SW 1271 (cell line): ENCODE measurements at places on chromosomes 7 and 10.
A peak's percentile ranks its signal among the peaks of the same experiment; 100 is the strongest.

DNA sequence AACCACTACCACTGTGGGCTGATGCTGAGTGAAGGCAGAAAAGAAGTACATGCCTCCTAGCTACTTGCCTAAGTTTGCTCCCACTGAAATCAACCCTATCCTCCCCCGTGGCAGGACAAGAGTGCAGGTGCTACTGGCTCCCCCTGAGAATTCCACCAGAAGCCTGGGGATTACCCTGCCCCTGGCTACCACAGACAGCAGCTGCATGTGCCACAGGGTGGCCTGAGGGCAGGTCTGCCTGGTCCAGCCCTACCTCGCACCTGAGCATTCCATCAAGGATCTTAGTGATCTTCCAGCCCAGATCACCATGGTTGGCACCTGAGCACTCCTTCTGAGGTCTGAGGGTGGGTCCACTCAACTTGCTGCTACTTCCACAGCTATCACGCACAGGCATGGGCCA is 176.4 kb upstream of the SMIM30 start:
- DNase-seq: no peak

GRCh38 chr10:63133821-63134557 is 861 bp downstream of the NRBF2 start:
- DNase-seq: no peak

GRCh38 chr10:6058682-6059475 is 3.3 kb downstream of the IL2RA start:
- DNase-seq: no peak

- no peak for DNase-seq
These were observed 16.5 kb downstream of the WDR86 start for GRCh38 chr7:151393031-151393977.

GRCh38 chr10:13520194-13520593 is 8.6 kb downstream of the BEND7 start:
- DNase-seq: no peak

DNA sequence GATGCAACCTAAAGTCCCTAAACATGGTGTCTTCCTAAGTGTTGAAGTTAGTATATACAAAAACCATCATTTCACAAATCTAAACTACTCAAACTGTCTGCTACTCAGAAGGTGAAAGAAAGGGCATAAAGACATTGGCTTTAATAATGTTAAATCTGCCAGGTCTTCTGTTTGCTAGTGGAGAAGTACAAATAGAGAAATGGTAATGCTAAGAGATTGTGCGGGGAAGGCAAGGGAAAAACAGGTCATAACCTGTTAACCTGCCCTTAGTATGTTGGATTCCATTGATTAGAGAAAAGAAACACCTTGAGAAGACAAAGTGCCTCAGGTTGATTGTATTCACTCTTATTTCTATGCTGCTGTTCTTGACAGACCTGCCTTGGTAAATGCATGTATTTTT is 80.3 kb downstream of the CALD1 start:
- no peak for DNase-seq

DNA sequence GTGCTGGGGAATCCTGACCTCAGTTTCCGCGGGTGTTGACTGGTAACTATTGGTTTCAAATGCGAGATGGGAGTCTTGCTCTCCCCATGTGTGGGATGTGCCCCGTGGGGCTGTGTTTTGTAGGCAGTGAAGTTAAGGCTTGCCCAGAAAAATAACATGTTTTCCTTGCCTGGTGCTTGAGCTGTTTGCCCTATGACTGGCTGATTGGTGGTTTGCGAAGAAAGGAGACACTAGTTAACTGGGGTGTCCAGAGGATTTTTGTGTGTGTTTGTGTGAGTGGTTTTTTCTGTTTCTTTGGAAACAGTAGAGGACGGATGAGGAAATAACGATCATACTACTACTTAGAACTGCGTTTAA is 61.9 kb downstream of the CREB5 start:
- DNase-seq: no peak

DNA sequence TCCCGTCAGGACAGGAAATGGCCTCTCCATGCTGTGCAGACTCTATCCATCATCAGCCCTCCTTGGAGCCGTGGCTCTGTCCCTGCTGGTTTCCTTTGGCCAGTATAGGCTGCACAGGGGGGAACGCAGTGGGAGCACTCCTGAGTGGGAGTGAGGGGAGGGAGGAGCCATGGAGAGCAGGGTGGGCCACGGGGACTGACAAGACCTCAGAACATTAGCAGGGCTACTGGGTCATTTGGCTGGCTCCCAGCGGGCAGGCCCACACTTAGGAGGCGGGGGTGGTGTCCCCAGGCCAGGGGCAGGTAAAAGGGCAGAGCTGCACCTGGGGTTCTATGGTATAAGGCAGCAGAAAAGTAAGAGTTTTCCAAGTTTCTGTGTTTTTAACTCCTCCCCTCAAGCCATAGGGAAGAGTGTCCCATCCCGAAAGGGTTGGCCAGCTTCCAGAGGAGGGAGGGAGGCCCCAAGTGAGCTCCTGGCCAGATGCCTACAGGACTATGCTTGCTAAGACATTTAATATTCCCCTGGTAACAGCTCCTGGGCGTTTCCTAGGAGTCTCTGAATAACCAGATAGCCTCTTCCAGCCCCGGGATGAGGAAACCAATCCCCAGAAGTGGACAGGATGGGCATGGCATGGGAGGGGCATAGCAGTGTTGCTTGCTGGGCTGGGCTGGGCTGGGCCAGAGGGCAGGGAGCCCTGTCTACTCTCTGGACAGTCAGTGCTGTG is 5.5 kb upstream of the OPN4 start:
- DNase-seq: no peak

DNA sequence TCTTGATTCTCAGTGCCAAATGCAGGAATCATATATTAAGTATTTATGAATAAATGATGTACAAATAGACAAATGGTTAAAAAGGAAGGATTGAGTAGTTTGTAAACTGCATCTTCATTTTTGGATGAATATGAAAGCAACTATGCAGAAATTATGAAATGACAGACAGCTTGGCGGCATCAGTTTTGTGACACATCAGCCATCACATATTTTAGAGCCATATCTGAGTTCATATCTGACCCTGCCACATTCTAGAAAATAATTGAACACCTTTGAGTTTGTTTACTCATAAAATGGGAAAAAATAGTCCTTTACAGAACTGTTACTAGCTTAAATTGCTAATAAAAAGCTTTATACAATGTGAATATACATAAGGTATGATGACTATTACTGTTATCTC is 448.2 kb downstream of the KIF20B start:
- DNase-seq: no peak

GRCh38 chr10:110747609-110748464 is 103.7 kb downstream of the RBM20 start:
- DNase-seq: no peak

- no peak for DNase-seq
These were observed 36.0 kb downstream of the MKLN1 start for GRCh38 chr7:131363719-131364118.

GRCh38 chr7:37273891-37274290 is 174.8 kb downstream of the ELMO1 start:
- no peak for DNase-seq

- DNase-seq: no peak
These were observed 782.0 kb upstream of the ZWINT start for GRCh38 chr10:57142925-57143576.

GRCh38 chr10:119165171-119166117 is at the start of gene SFXN4:
SFXN4 (minus strand) TSS chr10:119165714; CDS start chr10:119165647, 67 bp downstream.
- peak; percentile 65 for DNase-seq

DNA sequence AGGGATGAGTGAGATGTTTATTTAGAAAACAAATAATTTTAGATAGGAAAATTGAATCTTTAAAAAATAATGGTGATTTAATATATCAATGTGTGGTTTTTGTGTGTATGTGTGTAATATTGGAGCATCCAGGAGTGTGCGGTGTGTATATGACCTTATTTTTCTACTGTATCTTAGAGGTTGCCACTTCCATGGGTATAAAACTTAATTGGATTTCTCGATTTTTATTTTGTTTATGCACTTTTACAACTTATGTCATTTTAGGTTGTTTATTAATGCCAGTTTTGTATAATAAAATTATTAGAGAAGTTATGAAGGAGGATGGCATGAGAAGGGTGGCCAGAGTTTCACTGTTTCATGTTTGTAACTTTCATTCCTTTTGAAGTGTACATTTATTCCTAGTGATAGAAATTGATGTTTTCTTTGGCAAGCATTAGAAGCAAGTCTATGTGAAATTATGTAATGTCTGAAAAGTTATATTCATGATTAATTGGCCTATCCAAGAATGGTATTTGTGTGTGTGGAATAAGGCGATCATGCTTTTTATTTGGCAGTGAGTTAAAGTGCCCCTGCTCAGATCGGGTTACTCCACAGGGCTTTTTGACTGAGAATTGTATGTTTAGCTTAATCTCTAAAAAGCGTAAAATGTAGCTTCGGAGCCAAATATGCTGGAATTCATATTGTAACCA is 110.3 kb downstream of the KAT6B start:
- no peak for DNase-seq

DNA sequence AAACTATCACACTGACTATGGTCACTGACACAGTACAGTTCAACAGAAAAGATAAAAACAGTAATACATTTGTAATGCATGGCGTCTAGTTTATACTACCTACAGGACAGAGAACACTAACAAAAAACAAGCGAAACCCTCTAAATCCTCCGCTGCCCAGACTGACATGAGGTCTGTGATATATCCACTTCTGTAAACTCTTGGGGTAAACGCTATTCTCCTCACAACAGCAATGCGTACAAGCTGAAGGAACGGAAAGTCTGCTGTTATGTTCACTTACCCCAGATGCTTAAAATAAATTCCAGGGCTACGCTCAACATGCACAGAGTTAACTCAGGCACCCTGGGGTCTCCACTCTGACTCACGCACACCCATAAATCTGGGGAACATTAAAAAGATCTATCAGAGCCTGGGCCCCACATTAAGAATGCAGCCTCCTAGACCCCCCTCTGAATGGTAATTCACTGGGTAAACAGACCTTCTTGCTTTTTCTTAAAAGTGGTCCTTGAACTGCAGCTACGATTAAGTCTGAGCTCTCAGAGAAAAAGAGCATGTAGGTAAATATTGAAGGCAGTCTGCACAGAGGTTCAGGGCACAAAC is 105.6 kb downstream of the CTBP2 start:
- DNase-seq: no peak

GRCh38 chr10:70660722-70661121 is 11.6 kb upstream of the ADAMTS14 start:
- no peak for DNase-seq

DNA sequence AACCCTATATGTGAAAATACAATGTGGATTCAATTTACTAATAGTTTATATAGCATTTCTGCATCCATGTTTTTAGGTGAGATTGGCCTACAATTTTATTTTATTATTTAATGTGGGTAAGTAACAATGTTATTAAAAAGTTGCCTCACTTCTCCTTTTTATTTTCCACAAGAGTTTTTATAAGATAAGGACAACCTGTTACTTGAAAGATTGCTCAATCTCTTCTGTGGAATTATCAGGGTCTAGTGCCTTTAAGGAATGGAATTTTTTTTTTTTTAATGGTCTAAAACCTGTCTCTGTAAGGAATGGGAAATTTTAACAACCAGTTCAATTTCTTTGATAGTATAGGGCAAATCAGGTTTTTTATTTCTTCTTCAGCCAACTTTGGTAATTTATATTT is 53.9 kb upstream of the RAB18 start:
- DNase-seq: no peak
